GM23248 (cell line): ENCODE measurements at places on chromosomes 4 and X. TPM values are rescaled to one million over a fixed set of nuclear protein-coding genes. Genes with fewer than 3 reads are reported as not detected.

DNA sequence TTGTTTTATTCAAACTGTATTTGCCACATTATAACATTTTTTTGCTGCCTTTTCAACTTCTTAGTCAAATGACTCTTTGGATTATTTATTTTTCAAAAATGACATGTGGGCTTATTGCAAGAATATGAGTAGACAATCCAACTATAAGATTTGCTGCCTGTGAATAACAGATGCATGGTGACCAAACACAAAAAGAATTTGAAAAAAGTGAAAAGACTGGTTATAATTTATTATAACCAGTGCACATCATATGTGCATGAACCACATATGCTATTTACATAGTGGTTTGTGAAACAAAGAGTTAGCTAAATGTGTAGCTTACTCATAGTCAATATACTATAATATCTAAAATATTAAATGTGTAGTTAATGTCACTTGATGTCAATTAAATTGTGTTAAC is 2086.8 kb downstream of the ARAP2 start:
- DNase-seq, result no peak

Gene MAGT1
- polyA plus RNA-seq, result 50.4 and 50.5 TPM in 2 replicates

Gene RAB33B
- polyA plus RNA-seq, result 10.2 and 11.6 TPM in 2 replicates

DNA sequence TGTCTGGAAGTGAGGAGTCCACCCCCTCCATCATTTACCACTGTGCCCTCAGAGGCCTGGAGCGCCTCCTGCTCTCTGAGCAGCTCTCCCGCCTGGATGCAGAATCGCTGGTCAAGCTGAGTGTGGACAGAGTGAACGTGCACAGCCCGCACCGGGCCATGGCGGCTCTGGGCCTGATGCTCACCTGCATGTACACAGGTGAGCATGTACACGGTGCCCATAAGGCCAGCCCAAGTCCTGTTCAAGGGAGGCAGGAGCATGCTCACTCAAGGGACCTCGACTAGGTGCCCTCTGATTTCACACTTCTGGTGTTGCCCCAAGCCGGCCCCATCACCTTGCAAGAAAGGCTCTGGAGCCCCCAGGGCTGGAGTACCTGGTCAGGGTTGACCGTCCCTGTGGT is 13.4 kb upstream of the MSANTD1 start:
- DNase-seq, result no peak

DNA sequence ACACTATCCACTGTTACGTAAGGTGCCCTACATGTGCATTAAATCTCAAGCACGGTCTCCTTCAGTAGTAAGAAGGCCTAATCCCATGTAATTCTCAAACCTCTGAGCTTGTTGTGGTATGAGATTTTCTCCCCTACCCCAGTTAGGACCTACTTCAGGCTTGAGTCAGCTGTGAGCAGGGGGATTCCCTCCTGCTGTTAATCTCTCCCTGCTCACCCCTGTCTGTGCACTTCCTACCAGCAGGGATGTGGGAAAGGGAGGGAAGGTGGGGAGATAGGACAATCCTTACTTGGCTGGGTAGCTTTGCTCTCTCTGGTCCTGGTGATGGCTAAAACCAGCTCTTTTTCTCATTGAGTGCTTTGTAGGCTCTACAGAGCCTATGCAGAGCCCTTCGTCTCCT is 60.8 kb downstream of the PALLD start:
- DNase-seq, result no peak

Gene SYTL4
- 1.6 and 2.5 TPM in 2 replicates for polyA plus RNA-seq

- no peak for DNase-seq
Measured at GRCh38 chr4:46491455-46491854, 101.5 kb upstream of the GABRA2 start.

DNA sequence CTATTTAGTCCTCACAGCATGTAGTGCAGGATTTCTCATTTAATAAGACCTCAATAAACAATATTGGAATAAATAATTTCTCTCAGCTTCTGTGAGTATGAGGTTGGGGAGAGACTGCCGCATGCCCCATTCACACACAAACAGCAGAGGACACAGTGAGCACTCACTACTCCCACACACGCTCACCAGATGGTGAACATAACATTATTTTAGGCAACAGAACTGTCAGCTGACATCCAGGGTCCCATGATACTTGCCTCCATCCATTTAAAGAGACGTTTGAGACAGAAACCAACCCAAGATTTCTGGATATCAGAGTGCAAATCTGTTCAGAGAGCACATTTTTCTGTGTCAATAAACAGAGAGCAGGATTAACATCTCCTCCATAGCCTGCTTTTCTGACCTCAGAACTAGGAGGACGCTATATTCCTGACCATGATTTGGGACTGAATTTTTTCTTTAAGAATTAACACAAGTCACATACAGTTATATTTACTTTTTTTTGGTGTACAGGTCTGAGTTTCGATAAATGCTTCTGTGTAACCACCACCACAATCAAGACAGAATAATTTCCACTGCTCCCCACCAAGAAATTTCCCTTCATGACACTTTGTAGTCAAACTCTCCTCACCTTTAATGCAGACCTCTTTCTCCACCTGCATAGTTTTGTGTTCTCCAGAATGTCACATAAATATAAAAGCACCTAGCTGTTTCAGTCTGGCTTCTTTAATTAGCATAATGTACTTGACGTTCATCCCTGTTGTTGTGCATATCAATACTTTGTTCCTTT is 16.7 kb downstream of the GPRIN3 start:
- no peak for DNase-seq

DNA sequence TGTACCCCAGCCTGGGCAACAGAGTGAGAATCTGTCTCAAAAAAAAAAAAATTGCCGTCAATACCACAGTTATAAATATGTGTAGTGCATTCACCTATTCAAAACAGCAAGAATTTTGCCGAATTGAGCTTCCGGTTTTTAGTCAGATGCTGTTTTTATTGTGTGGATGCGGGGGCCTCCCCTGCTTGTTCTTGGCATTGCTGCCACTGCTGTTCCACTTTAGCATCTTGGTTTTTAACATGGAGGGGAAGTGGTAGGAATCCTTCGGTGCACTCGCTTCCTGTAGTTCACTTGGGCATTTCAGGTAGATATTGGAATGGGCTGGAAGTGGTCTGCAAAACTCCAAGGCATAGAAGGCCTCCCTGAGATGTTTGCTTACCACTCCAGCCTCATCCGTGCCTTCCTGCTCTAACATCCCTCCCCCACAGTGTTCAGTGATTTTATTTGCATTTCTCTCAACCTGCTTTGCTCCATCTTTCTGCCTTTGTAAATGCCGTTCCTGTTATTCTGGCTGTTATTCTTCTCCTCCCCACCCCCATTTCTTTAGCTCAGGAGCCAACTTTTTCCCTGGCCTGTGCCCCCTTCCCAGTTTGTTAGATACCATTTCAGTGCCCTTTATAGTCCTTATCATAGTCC is 25.5 kb downstream of the MOB1B start:
- DNase-seq, result no peak

- DNase-seq, result peak; percentile 5
Measured at GRCh38 chr4:74161666-74162450, 3.9 kb downstream of the MTHFD2L start.

GRCh38 chr4:17517664-17518063 is 2.7 kb downstream of the CLRN2 start:
- DNase-seq, result no peak

- DNase-seq, result no peak
Measured at GRCh38 chr4:17126321-17126966, 228.0 kb upstream of the LDB2 start.

DNA sequence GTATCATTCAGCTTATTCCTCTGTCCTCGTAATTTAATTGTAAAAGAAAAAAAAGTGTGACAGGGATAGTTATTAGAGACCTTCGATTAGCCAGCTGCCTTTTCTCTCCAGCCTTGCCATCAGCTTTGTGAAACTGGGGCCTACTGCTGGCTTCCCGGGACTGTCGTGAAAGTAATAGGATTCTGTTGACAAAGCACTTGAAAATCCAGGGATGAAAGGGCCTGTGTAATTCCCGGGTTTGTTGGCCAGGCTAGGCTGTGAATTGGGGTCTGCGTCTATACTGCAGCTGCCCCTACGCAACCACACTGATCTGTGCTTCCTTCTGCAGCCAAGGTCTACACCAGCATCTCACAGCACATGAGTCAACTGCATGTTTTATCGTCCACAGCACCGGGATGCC is 120.4 kb upstream of the SCML1 start:
- DNase-seq, result no peak

Gene WDR44
- 14.8 and 15.0 TPM in 2 replicates for polyA plus RNA-seq

- no peak for DNase-seq
Measured at GRCh38 chr4:127425202-127425845, 207.4 kb upstream of the INTU start.

- peak; percentile 76 for DNase-seq
Measured at GRCh38 chr4:140876615-140877364, 120.6 kb upstream of the TBC1D9 start.

DNA sequence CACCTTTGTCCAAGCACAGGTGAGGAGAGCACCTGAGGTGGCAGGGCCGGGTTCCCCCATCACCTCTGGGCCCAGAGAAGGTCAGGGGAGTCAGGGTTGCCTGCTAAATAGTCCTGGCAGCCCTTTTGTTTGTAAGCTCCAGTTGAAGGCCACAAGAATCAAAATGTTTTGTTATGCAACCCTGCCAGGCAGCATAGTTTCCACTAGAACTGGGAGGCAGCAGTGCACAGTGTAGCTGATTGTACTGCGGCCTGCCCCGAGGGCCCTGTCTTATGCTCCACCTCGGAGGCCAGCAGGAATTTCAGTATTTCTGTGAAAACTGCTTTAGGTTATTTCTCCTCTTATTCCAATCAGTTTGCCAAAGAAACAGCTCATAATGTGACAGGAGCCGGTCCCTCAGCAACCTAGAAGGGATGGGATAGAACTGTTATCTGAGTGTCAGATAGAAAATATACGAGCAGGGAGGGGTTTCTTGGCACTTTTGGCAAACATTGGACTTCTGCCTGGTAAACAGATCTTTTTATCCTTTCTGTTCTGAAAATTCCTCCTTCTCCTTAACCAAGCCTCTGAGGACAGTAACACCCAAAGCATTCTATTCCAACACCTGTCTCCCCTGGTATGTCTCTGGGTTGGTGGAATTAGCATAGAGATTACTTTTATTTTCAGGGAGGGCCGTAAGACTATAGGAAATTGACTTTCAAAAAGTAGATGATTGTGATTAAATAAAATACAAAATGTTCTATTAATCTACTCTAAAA is 93.6 kb downstream of the LNX1 start:
- DNase-seq, result peak; percentile 76

DNA sequence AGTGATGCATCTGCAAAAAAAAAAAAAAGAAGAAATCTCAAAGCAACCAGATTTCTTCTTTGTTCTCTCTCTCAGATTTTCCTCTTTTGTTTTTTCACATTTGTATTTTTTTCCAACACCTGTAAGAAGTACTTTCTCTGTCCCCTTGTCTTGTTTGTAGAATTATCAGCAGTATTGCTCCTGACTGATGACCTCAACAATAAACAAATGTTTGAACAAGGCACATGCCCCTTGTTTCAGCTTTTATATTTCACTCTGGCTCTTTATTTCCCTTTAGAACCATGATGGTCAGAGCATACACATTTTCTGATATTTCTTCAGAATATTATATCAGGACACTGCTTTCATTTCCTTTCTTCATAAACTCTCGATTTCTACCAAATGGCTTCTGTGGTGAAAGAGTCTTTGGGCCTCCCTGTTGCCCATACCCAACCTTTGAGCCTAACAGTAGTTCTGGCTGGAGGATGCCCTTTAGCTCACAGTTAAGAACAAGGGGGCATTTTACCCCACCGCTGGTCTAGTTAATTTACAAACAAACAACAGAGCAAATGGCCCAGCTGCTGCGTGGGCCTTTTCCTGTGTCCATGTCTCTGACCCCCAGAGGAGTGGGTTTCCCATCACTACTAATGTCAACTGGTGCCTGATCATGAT is 142.5 kb upstream of the SMAD1 start:
- no peak for DNase-seq

DNA sequence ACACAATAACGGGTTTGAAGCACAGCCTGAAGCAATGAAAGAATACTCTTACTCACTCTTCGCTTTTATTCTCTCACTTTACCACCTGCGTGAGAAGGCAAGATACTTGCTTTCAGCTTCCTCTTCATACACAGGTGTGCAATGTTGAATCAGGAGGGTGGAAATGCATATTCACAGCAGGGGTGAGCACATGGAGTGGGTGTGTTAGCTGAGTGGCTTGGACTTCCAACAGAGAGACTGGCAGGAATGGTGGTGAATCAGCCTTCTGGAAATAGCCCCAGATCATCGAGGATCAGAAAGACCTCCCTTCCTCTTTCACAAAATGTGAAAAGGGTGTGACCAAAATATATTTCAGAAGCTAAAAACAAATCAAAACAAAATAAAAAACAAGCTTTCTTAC is 521.2 kb downstream of the STIM2 start:
- peak; percentile 20 for DNase-seq

Gene ENOX2
- 13.4 and 13.6 TPM in 2 replicates for polyA plus RNA-seq

GRCh38 chr4:105808030-105808749 is 87.1 kb upstream of the NPNT start:
- DNase-seq, result no peak

GRCh38 chrX:123976706-123977316 is 15.3 kb downstream of the STAG2 start:
- DNase-seq, result peak; percentile 55

Gene FMR1NB
- polyA plus RNA-seq, result not detected in 2 replicates

DNA sequence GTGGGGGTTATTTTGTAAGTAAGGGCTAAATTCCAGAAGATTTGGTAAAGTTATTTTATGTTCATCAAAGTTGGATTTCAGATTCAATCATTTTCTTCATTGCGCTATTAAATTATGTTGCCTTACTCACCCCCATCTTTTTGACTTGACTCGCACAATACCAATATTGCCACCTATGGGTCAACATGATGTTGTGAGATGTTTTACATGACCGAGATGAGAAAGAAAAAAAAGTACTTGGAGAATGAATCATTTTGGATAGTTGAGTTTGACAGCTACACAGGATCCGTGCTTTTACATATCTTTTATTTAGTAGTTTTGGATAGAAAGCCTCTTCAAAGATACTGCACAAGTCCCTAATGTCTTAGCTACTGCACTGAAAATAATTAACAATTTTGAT is 224.2 kb upstream of the EMCN start:
- peak; percentile 67 for DNase-seq

Gene ANXA5
- polyA plus RNA-seq, result 1,730 and 1,770 TPM in 2 replicates

Gene MAOA
- 0.09 TPM in 1 of 2 replicates, not detected in the other for polyA plus RNA-seq

Gene REPS2
- 0.03 TPM in 2 replicates for polyA plus RNA-seq

Gene SERPINA7
- not detected in 2 replicates for polyA plus RNA-seq

DNA sequence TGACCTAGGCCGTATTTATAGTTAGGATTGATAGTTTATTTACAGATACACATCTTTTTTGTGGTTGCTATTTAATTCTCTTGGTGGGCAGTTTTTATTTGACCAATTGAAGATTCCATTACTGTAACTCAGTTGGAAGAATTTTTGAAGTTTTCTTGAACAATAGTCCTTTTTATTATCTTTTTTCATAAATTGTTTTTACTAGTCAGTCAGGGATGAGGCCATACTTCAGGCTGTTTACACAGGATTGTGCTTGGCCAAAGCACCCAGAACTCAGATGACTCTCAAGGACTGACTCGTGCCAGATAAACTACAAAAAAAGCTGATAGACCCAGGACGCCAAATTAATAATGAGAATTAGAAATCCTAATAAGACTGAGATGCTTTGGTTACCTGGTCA is 7.0 kb downstream of the HERC3 start:
- DNase-seq, result peak; percentile 72

Gene DCHS2
- polyA plus RNA-seq, result not detected in 2 replicates

- DNase-seq, result no peak
Measured at GRCh38 chrX:153645921-153646488, 998 bp upstream of the DUSP9 start.
